Fibroblast of skin of right biceps (primary cell): ENCODE measurements at places on chromosomes 4 and X.

GRCh38 chr4:22170353-22170752 lies 221.8 kb upstream of the KCNIP4 start:
- DNase-seq, result peak; percentile 74

GRCh38 chr4:48380583-48381167 lies 39.3 kb downstream of the SLAIN2 start:
- no peak for DNase-seq

DNA sequence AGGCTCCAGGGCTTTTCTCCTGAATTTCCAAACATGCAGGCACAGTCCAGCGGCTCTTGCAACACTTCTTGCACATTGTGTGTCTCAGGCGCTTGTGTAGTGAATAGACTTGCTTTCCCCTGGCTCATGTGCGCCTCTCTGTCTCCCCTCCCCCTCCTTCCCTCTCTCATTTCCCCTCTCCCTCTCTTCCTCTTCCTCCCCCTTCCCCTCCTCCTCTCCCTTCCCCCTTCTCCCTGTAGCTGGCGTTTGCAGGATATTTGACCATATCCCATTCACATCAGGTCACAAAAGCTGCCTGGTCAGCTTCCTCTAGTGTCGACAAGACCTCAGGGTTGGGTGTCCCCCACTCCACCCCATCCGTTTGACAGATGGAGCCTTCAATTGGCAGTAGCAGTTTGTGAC lies 2.4 kb downstream of the CHST7 start:
- DNase-seq, result no peak

DNA sequence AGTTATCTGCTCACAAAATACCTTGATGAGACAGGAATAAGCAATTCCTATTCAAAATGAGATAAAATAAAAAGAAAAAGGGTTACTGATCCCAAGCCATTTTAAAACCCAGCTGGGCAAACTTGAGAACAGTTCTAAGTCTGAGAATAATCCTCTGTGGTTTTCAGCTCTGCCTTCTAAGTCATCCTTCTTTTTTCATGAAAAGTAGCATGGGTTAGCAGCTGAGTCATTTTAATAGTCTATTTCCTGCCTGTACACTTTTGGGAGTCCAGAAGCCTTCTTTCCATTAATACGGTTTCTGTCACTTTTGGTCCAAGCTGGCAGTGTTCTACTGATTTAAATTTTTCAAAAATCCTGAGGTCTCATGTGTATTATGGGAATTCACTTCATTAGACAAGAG lies 374.3 kb downstream of the IQCM start:
- DNase-seq, result peak; percentile 58

DNA sequence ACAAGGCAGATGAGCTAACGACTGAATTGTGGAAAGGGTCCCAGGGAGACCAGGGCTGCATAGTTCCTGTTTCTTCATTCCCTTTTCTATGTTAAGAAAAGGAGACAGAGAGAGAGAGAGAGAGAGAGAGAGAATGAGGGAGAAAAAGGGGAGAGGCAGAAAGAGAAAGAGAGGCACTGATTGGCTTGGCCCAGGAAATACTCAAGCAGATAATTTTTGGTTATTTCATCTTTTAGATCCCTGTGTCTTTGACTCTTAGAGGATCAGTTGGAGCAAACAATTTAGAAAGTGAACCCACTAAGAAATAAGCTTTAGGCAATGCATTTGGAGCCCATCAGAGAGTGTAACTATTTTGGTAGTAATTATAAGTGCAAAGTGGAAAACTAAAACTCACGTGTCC lies 103.4 kb downstream of the CEP44 start:
- DNase-seq, result no peak
